NCI-H526 (cell line): ENCODE measurements at places on chromosomes 2 and 18.

- no peak for DNase-seq
Observed at GRCh38 chr18:57767259-57768050, 35.7 kb downstream of the ATP8B1 start.

DNA sequence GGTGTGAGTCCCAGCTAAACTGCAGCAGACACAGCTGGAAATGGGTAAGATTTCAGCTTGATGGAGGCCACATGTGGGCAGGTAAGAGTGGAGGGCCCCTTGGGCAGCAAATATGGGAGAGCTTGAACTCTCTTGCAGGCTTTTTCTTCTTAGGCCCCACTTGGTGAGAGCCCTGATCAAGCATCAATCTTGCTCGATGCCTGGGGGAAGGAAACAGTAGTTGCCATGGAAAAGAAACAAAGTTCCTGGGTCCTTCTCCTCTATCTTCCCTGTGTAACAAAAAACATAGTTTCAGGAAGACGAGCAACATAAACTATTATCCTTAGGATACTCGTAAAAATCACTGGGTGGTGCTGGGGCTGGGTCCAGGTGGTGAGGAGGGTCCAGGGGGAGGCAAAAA lies 42.9 kb downstream of the KIAA1328 start:
- DNase-seq: no peak

- DNase-seq: no peak
Observed at GRCh38 chr2:215653344-215654030, 217.6 kb upstream of the FN1 start.

GRCh38 chr2:204449977-204450376 lies 95.3 kb upstream of the PARD3B start:
- no peak for DNase-seq

DNA sequence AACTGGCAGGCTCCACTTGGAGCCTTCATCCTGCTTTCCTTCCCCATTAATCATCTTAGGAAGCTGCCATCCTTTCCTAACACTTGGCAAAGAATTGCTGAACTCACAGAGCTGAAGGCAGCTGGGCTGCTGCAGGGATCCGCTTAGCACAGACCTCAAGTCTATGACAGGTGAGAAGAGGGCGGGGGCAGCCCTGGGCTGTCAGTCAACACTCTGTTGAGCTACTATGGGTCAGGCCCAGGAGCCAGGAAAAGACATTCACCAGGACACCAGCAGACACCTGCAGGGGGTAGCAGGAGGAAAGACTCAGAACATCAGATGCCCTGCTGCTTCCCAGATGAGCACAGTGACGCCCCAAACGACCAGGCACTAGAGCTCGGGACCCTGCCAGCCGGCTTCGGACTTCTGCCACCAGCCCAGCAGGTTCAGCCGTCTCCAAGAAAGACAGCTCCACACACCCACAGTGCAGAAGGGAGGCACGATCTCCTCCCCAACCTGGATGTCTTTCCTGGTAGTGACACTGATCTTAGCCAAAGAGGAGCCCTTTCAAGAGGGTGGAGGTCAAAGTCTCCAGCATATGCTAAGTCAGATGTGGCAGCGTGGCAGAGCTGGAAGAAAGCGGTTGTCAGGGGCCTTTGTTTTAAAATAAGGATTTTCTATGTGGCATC lies 55.2 kb downstream of the SNORC start:
- peak; percentile 17 for DNase-seq

- no peak for DNase-seq
Observed at GRCh38 chr2:72793798-72794440, 31.9 kb downstream of the EXOC6B start.

DNA sequence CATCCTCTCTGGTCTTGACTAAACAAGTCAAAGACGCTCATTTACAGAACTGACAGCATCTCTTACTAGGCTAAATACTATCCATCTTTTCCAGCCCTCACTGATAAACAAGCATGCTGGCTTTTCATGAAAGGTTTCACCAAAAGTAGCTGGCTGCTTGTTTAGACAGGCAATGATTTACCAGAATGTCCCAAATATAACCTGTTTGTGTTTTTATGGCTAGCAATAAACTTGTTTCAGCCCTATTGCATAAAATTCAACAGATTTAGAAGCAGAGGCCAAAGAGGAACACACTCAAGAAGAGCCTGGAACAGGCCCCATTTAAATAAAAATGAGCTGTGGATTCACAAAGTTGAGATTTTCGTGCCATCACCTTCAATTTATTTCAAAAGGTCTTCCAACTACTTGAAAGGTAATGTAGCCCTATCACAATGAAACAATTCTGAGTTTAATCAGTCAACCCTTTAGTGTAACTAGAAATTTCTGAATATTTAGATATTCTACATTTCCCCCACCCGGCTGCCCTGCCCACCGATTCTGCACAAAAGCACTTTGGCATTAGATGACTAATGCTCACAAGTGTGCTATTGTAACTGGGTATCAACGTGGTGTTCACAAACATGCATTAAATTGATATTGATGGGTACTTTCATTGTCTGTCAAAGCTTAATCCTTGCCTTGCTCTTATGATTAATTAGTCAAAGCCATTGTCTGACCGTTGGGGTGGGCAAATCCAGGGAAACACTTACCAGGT lies 54.0 kb downstream of the ST6GAL2 start:
- DNase-seq: no peak

GRCh38 chr2:190505696-190506095 lies 28.8 kb downstream of the NEMP2 start:
- no peak for DNase-seq

- DNase-seq: no peak
Observed at GRCh38 chr2:109271920-109272319, 142.9 kb downstream of the SH3RF3 start.

GRCh38 chr2:128016620-128017019 lies 11.2 kb downstream of the SAP130 start:
- DNase-seq: no peak

DNA sequence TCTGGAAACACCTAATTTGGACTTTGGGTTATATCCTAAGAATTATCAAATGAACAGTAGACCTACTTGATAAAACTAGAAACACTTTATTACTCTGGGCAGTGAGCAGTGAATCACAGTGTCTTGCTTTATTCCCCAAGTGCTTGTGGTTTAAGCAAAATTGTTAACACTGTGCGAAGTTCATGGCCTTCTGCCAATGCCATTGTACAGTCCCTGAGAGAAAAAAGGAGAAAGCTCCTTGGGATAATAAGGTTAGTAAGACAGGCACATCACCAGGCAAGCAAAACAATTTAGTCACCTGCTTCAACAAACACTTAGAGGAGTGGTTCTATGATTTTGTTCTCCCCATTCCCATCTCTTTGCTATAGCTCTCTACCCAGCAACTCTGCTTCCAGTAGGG lies 39.8 kb downstream of the ADCYAP1 start:
- DNase-seq: no peak

DNA sequence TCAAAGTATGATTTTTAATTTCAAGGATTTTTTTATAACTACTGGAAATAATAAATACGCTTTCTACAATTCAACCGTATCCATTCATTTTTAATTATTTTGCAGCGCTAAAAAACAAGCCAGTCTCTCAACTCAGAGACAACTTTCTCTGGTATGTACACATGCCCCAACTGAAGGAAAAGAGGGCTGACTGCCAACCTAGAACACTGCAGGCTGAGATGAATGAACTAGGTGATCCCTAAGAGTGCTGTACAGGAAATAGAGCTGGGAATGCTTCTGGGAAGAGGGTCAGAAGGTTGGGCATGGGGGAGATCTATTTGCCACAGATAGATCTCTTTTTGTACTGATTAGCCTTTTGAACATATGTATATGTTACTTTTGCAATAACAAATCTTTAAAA lies 460.1 kb downstream of the NR4A2 start:
- no peak for DNase-seq

GRCh38 chr2:236965021-236965840 lies 120.5 kb upstream of the COPS8 start:
- DNase-seq: no peak

- DNase-seq: peak; percentile 30
Observed at GRCh38 chr2:61911510-61911909, 6.0 kb downstream of the COMMD1 start.

- DNase-seq: no peak
Observed at GRCh38 chr18:388200-388599, 112.3 kb downstream of the COLEC12 start.

- DNase-seq: no peak
Observed at GRCh38 chr2:136250131-136250530, 132.2 kb upstream of the CXCR4 start.

- DNase-seq: no peak
Observed at GRCh38 chr2:70964133-70964532, 14.3 kb upstream of the ANKRD53 start.
